ENCODE measurements at places on chromosomes 1 and 21.

GRCh38 chr1:238143038-238143437 is 252.3 kb upstream of the ZP4 start:
- no peak for DNase-seq

GRCh38 chr21:45283611-45284455 is 3.9 kb downstream of the POFUT2 start:
- no peak for DNase-seq

- no peak for DNase-seq
Measured at GRCh38 chr1:47805921-47806361, 191.2 kb downstream of the TRABD2B start.

DNA sequence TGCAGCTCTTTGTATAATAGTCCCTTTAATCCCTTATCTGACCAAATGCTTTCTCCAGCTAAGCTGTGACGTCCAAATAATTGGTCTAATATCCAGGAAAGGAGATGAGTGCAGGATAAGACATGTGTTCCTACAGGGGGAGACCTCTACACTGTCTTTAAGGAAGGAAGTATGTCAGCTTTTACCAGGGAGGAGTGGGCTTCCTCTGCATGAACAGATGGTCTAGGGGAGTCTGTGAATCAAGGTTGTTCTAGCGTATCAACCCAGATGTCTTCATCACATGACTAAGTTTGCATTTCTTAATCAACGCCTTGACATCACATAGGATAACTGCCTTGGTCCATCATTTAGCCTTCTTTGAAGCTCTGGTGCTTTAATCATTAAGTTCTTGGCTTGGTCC is 528.2 kb downstream of the MRPL39 start:
- no peak for DNase-seq

DNA sequence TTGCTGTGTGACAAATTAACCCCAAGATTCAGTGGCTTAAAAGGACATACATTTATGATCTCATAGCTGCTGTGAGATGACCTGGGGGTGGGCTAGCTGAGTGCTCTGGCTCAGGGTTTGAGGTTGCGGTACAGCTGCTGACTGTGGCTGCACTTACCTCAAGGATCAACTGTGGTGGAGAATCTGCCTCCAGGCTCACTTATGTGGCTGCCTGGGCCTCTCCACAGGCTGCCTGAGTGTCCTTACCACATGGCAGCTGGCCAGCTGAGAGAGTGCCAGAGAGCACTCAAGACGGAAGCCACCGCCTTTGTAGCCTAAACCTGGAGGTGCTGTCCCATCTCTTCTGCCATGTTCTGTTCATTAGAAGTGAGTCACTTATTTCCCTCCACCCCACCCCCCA is 5.7 kb downstream of the LRRC71 start:
- no peak for DNase-seq

All from kidney capillary endothelial cell (primary cell).